ENCODE measurements at places on chromosomes 5 and 9.

DNA sequence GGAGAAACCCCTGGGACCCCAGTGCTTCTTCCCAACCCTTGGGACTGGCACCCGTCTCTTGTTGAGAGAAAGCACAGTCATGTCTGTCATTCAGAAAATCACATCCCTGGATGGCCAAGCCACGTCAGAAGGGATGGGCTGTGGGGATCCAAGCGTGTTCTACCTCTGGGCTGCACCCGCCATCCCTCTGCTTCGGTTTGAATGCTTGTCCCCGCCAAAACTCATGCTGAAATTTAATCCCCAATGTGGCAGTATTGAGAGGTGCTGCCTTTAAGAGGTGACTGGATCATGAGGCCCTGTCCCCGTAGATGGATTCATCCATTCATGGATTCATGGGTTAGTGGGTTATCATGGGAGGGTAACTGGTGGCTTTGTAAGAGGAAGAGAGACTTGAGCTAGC is 27.0 kb downstream of the CEL start:
- DNase-seq, result no peak

GRCh38 chr5:78060421-78060820 is 234.1 kb downstream of the AP3B1 start:
- DNase-seq, result no peak

DNA sequence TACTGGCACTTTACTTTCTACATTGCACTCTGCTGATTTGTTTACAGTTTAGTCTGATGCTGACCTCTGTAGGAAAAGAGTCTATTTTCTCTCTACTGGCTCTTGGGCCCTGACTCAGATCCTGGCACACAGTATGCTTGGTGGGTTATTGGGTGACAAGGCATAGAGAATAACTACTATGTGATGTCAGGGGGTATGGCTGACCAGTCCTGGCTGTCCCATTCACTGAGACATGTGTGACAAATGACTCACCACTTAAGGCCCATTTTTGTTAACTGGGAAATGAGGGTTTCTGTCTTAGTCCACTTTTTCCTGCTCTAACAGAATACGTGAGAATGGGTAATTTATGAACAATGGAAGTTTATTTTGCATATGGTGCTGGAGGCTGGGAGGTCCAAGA is 66.4 kb downstream of the DAPK1 start:
- DNase-seq, result no peak

DNA sequence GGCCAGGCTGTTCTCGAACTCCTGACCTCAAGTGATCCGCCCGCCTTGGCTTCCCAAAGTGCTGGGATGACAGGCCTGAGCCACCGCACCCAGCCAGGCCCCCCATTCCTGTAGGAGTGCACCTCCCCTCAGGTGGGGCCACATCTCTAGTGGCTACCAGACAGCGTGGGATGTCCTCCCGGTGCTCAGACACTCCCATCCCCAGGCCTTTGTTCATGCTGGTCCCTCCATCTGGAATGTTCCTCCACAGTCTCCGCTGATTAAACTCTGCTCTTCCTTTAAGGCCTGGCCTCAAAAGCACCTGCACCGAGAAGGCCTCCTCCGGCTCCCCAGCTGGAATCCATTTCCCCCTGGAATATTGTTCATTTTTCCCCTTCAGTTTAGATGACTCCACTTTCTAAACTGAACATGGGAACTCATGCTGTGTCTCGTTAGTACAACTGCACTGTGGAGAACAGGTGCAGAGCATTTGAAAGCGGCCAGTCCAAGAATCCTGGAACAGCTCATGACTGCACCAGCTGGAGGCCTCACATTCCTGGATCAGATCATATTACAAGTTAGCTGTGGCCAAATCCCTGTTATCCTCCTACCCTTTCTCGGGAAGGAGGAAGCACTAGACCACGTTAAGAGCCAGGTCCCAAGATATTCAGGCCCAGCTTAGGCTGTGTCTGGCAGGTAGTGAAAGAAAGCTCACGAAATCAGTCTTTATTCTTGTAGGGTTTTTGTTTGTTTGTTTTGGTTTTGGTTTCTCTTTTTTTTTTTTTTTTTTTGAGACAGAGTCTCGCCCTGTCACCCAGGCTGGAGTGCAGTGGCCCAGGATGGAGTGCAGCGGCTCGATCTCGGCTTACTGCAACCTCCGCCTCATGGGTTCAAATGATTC is 10.8 kb upstream of the PRRC2B start:
- no peak for DNase-seq

DNA sequence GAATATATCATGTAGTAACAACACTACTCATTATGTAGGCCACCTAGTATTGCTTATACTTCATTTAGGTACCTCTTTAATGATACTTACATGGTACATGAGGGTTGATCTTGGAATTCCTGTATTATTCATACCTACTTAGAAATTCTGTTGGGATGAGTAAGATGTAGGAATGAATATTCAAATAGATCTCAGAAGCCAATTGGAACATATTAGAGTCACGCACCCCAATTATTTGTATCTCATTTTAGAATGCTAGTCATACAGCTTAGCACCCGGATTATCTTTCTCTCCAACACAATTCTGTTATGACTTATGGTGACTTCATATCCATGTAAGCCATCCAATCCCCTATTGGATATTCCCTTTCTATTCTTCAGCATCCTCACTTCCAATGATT is 106.7 kb upstream of the SH3GL2 start:
- DNase-seq, result no peak

DNA sequence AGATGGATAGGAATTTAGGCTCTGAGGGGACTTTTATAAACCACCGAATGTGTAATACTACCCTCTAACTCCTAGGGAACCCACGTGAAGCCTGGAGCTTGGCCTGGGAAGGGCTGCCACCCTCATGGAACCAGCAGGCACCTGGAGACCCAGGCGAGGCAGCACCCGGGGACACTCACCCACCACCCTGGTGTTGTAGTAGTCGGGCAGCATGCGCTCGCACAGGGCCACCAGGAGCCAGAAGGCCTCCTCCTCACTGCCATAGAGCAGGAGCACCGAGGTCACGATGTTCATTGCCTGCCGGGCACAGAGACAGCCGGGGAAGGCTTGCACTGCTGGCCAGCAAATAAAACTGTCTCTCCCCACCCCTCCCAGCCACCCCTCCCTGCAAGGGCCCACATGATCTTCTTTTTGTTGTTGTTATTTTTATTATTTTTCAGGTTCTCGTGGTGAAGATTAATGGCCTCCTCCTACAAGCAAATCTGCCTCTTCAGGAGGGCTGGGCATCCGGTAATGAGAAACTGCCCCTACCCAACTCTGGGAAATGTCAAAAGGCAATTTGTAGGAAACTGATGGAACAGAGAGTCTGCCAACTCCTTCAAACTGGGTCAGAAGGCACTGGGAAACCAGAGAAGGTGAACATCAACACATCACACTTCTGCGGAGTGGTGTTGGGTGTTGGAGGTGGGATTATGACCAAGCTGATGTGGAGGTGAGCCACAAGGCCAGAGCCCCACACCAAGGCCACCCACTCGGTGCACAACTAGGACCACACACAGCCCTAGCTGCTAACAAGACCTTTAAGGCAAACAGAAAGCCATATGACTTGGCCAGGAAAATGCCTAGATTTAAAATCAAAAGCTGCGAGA is 17.4 kb upstream of the MRNIP start:
- no peak for DNase-seq

DNA sequence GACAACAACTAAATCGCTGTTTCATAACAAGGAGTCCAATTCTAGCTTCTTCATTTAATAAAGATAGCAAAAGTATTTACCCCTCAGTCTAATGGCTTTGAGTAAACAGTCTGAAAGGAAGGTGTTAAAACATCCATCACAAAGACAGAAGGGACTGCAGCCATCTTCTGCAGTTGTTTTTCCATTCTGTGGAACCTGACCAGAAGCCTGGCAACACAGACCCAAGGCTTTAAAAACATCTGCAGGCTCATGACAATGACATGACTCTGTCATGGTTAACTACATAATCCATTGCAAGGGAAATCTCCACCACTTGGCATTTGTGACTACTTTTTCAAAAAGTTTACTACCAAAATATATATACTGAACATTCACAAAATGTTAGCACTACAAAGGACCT is 51.9 kb downstream of the ELL2 start:
- no peak for DNase-seq

DNA sequence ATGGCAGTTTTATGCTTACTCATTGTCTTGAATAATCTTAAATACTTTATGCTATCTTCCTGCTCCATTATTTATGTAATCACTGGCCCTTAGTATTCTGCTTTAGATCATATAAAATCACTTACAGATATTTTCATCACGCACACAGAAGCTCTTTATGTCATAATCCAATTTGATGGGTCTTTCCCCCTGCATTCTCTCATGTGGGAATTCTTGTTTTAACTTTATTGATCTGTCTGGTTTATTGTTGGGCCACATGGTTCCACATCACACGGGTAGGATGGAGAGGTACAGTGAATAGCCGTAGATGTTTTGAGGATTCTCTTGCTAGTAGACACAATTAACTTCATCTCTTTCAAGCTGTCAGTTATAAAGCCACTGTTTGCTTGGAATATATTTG is 27.0 kb downstream of the PLPPR1 start:
- no peak for DNase-seq

DNA sequence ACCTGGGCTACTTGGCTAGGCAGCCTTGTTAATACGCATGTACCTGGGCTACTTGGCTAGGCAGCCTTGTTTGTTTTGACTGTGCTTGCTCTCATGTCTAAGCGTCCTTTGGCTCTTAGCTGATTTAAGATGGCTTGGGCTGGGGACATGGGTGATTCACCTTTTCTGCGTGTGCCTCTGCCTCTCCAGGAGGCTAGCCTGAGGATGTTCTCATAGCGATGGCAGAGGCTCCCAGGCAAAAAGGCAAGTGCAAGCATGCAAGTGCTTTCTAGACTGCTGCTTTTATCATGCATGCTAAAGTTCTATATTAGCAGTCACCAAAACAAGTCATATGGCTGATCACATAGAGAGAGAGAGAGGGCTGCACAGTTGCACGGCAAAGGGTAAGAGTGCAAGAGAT is 300.5 kb downstream of the IRX1 start:
- no peak for DNase-seq

Measured in glutamatergic neuron (in vitro differentiated cells).